ENCODE measurements at places on chromosomes 7 and 10.

DNA sequence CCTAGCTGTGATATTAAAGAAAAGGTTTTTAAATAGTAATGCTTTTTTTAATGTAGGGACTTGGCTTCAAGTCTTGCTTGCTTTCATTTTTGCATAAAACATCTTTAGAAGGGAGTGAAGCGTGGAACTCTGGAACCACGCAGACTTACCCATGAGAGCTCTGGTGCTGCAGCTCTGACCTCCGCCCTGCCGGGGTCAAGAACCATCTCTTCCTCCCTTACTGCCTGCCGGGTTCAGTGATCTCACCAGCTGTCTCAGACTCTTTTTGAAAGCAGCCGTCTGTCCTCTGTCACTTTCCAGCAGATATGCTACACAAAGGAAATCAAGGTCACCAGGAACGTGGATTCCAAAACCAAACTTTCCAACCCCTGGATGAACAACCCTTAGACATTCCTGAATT is 353.8 kb downstream of the GPR37 start:
- no peak for DNase-seq

DNA sequence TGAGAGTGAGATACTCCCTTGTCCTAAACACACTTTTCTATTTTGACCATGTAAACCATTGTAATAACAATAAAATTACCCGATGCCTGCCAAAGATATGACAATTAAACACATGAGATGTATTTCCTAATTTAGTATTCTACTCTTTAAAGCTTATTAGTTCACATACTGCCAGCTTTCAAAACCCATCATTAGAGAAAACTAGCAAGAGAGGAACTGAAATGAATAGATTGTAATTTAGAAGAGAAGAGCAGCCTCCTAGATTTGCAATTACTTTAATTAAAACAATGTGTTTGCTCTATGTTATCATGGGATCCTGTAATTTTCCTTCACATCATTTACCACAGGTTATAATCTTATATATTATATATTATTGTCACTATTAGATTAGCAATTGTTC is 428.2 kb downstream of the THSD7A start:
- DNase-seq: no peak

GRCh38 chr7:19869979-19870378 is 96.6 kb upstream of the TMEM196 start:
- DNase-seq: no peak

DNA sequence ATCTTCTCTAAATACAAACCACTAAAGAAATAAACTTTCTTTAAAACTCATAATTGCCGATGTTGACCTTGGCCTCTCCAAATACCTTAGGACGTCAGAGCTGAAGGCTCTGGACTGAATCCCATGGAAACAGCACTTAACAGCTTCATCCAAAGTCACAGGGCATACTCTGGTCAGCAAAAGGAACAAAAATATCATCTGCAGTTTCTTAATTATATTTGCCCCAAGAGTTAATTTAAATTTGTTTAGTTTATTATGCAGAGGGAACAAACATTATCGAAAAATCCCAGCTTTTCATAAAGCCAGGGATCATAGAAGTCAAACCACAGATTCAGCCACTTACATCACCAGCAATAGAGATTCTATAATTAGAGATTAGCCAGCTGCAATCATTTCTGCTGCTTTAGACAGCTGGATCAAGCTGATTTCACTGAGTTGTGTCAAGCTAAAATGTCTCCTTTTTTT is 20.5 kb upstream of the FAM13C start:
- no peak for DNase-seq

- no peak for DNase-seq
These were observed 303.9 kb upstream of the NRP1 start for GRCh38 chr10:33638374-33638773.

DNA sequence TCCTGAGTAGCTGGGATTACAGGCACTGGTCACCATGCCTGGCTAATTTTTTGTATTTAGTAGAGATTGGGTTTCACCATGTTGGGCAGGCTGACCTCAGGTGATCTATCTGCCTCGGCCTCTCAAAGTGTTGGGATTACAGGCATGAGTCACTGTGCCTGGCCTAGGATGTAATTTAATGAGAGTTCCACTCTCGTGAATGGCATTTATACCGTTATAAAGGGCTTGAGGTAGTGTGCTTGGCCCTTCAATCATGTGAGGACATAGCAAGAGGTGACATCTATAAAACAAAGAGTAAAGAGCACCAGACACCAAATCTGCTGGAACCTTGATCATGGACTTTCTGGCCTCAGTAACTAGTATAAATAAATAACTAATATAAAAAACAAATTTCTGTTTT is 93.5 kb upstream of the PPP1R9A start:
- no peak for DNase-seq

- DNase-seq: no peak
These were observed 127.1 kb downstream of the DOCK4 start for GRCh38 chr7:112079122-112079521.
